ENCODE measurements at places on chromosomes 6 and 20.

DNA sequence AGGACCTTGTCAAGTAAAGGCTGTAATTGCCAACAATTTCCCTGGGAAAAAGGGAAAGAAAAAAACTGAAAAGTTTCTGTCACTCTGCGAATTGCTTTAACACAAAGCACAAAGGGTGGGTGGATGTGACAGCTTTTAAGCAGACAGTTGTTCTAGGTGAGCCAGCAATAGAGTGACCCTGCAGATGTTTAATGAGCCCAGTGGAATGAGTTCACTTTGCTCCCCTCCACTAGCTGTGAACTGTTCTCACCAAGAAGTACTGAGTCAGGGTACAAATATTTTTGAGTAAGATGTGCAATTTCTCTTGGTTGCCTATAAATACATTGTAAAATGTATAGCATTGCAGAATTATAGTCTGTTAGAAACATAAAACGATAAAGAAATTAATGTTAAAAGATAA is 26.2 kb upstream of the LRRC1 start:
- no peak for DNase-seq

DNA sequence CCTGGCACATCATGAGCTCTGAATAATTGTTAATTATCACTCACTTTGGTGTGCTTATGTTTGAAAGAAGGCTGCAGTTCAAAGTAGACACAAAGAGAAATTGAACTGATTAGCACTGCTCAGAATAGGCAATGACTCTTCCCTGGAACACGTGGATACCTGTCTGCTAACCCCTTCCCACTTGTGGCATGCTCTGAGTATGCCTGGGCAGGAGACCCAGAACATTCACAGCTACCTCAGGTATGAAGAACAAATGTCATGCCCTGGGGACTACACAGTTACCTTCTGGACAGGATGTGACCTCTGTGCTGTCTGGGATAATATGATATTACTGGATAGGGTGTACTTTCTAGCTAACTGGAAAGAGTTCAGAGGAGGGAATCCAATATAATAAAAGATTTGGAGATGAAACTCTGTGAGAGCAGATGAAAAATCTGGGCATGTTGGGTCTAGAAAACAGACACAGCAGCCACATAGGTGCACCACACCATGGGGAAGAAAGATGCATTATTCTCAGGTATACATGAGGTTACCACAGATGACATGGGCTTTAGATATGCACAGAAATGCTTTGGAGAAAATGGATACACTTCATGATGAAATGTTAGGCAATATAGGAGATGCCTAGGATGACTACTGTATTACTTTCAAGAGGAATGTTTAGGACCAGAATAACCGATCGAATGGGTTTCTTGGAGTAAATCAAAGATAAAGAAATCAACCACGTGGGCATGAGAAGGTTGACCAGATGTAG is 324.2 kb upstream of the PREP start:
- DNase-seq = no peak

GRCh38 chr20:62898970-62899632 is 27.2 kb downstream of the DIDO1 start:
- DNase-seq = no peak

DNA sequence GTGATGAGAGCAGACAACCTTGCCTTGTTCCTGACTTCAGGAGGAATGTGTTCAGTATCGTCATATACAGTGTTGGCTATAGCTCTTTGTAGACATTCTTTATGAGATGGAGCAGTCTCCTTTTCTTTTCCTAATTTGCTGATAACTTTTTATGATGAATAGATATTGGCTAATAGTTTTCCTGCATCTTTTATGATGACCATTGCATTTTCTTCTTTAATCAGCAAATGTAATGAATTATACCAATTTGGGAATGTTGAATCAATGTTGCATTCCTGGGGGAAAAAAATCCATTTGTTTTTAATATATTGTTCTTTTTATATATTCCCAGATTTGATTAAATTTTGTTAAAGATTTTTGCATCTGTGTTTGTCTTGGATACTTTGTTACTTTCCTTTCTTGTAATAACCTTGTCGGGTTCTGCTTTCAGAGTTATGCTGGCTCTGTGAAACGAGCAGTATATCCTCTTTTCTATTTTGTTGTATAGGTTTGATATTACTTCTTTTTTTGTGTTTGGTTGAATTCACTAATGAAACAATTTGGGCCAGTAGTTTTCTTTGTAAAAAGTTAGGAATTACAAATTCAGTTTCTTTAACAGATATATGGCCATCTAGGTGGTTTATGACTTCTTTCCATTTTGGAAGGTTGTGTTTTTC is 23.9 kb downstream of the KDM1B start:
- DNase-seq = no peak

DNA sequence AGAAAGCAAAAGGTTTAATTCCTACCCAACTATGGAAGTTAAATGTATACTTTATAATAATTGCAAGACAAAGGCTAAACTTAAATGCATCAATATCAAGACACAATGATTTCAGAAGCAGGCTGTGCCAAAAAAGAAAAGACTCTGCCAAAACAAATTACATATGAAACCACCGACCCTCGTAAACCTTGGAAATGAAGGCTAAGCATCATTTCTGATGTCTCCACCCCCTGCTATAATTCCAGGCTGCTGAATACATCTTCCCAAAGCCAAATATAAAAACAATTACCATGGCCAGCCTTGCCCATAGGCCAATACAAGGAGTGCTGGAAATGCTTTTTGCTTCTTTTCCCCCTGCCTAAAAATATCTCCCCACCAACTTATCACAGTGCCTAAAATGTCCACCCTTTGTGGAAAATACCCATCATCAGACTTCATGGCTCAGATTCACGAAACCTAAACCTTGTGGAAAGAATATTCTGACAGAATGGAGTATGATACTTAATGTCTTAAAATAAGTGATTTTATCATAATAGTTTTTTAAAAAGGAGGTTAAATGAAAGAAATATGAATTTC is 37.4 kb downstream of the RCAN2 start:
- no peak for DNase-seq

DNA sequence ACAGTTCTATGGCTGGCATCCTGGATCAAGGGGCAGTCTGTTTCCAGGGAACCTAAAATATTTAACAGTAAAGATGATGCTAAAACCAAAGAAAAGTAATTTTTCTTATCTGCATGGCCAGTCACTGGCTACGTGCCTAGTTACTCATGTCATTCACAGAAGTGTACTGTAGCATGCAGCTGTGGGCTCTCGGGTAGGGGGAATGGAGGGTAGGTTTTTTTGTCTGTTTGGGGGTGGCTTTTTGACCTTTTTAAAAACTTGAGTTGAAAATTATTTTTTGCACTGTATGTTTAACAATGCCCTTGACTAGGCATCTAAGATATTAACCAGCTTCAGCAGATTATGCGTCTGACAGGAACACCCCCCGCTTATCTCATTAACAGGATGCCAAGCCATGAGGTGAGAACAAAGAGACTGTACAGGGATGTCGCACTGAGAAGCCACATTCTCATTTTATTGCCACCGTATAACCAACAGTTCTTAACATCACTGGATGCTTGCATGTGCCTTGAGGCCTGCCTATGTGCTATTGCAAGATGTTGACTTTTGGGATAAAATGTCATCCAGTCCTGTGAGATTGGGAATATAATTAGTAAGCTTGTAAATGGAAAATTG is 30.3 kb upstream of the MAPK13 start:
- no peak for DNase-seq

DNA sequence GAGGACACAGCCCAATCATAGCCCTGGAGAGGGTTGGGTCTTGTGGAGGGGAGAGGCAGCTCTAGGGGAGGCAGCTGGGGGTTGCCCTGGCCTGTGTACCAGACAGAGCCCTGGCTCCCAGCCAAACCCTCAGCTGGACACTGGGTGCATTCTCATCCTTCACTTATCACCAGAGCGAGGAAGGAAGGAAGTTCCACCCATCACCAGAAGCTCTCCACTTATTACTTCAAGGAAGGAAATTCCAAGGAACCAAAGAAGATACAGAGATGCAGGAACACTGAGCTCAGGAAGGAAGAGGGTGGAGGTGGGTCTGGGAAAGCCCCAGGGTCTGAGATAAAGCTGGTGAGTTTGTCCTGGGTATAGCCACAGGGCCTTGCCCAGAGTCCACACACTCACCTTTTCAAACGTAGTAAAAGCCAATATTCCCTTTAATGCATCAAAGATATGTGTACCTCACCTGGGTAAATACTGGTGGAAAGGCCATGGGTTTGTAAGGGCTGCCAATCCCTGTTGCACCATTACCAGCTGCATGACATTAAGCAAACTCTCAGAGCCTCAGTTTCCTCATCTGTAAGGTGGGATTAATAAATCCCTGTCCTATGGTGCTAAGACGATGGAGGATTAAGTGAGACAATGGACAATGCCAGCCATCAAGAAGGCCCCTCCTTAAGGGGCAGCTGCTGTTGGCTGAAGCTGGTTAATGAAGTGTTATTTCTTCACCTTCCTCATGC is 109.7 kb upstream of the NAA20 start:
- no peak for DNase-seq

GRCh38 chr6:35419417-35419816 is 32.7 kb upstream of the FANCE start:
- DNase-seq = no peak

- no peak for DNase-seq
Observed at GRCh38 chr6:127148511-127148910, 30.0 kb downstream of the RSPO3 start.

DNA sequence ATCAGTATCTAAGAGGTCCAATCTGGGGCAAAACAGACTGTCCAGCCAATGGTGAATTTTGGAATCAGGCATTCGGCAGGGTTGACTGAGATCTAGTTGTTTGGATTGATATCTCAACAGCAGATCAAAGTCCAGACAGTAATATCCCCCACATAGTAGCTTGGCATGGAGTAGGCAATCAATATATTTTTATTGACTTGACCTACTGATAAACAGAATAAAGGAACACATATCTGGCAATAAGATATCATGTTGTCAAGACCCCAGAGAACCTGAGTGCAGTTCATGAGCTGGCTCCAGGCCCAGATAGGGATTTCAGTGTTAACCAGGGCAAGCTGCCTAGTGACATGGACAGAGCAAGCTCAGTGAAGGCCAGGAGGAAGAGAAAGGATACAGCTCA is 34.4 kb downstream of the TNFAIP3 start:
- no peak for DNase-seq

GRCh38 chr6:41077536-41077935 is 4.8 kb downstream of the NFYA start:
- DNase-seq = no peak

GRCh38 chr20:10453241-10453640 is 18.1 kb downstream of the SLX4IP start:
- no peak for DNase-seq

- DNase-seq = no peak
Observed at GRCh38 chr6:20213271-20213798, 1.1 kb upstream of the MBOAT1 start.

- no peak for DNase-seq
Observed at GRCh38 chr6:132209351-132209750, 191.9 kb downstream of the MOXD1 start.

GRCh38 chr6:156992020-156992804 is 215.0 kb downstream of the ARID1B start:
- no peak for DNase-seq

GRCh38 chr20:55054453-55054852 is 579.1 kb downstream of the DOK5 start:
- DNase-seq = no peak

- no peak for DNase-seq
Observed at GRCh38 chr6:132725471-132725870, 11.6 kb upstream of the VNN1 start.
